ENCODE measurements at places on chromosomes 5 and 9.
A peak's percentile ranks its signal among the peaks of the same experiment; 100 is the strongest.

DNA sequence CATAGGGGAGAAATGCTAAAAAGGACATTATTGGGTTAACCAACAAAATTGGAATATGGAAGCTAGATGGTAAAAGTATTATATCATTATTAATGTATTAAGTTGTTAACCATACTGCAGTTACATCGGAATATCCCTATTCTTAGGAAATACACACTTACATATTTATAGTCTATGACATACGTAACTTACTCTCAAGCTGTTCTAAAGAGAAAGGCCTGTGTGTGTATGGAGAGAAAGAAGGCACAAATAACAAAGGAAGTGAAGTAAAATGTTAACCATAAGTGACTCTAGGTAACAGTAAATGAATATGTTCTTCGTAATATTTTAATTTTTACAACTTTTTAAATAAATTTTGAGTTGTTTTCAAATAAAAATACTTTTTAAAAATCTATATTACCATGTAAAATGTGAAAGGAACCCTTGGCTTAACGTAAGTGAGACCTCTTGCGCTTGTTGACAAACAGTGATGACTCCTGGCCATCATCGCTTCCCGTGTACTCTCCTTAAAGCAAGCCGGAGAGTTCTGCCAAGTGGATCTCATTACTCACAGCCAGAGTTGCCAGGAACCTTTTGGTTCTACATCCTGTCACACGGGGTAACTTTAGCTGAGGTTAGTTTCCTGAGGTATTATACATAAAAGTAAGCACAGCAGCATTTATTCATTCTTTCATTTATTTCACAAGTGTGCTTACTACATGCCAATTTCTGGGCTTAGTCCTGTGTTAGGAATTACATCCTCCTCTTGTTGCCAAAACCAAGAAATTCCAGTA, 165.4 kb downstream of the EPB41L4A start:
- no peak for DNase-seq

DNA sequence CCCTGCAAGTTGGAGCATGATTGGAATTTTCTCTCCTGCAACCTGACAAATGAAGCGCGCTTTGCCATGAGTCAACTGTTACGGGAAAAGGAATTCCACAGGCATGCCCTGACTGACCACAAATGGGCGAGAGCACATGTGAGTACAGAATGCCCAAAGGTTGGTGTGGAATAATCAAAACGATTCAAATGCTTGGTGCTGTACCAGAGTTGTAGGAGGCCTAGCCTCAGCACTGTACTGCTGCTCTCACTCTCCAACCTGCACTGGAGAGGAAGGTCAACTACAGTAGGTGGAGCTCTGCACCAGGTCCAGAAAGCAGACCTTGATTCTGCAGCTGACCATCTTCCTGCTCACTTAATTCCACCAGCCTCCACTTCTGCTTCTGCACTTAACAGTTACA, 406.9 kb upstream of the ACTBL2 start:
- DNase-seq: no peak

DNA sequence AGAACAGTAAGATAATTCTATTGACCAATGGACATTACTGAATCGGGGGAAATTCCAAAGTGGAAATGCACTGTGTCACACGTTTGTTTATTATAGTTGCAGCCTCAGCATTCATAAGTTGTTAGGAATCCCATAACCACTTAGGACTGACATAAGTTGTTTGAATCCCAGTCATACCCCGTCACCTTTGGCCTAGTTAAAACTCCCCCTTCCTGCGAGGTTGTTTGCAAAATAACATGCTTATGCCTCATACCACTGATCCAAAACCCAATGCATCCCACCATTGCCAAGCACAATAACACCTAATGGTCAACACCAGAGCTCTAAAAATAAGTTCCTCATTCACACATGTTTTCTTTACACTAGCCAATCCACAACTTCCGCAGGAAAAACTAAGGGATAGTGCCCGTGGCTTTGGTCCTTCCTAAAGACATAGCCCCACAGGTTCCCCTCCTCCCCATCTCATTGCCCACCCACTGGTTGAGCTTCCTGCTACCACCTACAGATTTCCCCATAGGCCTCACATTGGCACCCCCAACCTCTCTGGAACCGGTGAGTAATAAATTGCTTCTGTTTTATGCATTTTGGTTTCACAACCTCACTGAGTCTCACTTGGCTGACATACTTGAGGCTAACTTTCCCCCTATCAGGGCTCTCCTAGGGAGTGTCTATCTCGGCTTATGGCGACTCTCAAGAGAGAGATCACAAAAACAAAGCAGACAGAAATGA, 42.3 kb upstream of the MUSK start:
- DNase-seq: no peak

DNA sequence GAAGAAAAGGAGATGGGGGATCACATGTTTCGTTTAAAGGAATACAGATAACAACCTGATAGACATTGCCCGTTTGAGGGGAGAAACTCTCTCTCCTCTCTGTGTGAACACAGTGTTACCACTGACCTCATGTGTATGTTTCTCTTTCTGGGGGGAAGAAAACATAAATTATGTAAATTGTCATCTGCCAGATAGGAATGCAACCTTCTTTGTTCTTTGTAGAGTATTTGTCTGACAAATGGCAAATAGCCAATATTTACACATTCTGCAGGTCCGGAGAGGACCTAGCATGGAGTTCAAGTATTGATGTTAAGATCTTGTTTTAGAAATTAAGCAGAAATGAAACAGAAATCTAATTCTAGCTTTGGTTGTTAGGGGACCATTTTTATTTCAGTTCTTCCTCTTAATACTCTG, 276.3 kb downstream of the SAXO1 start:
- DNase-seq: no peak

DNA sequence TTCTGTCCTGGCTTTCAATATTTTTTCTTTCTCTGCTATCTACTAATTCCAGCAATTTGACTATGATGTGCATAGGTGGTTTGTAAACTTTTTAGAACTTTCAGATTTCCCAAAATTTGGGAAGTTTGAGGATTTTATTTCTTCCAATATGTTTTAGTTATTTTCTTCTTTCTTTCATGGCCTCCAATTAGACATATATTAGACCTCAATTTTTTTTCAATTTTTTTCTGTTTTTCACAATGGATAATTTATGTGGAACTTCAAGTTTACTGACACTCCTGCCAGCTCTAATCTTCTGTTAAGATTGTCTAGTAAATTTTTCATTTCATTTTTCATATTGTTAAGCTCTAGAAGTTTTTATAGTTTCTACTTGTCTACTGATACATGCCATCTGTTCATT, 163.3 kb downstream of the SAXO1 start:
- no peak for DNase-seq

DNA sequence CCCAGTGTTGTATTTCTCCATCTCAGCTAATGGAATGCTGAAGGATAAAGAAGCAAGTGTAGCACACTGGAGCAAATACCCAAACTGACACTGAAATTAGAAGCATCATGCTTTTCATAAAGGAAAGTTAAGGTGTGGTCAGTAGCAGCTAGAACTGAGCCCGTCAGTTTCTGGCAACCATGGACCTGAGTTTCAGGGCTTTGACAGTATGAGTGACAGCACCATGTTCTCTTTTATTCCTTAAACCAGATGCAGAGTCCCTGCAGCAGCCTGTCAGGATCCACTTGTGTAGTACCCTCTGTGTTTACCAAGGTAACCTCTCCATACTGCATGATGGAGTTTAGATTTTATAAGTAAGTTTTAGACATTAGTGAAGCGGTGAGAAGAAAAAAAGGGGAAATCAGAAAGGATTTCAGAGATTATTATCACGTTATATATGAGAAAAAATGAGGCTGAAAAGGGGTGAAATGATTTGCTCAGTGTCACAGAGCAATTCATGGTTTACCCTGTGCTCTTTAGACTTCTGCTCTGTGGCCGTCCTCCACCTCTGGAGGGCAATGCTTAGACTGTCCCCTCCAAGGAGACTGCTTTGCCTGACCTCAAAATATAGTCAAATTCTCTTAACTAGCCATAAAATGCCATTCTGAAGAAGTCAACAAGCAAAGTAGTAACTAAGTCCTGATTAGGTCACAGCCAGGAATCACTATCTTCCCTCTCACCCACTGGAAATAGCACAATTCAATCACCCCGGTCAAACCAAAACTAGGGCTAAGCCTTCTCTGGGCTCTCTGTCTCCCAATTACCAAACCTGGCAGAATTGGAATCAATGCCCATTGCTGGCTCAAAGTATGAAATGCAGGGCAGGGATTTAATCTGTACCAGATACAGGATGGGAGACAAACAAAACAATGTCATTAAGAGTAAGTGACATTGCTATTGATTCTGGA, 10.5 kb upstream of the MYOT start:
- DNase-seq: no peak

- no peak for DNase-seq
Measured at GRCh38 chr9:12935714-12936113, 160.9 kb downstream of the LURAP1L start.

- no peak for DNase-seq
Measured at GRCh38 chr9:7161469-7161868, 403.7 kb downstream of the KDM4C start.

DNA sequence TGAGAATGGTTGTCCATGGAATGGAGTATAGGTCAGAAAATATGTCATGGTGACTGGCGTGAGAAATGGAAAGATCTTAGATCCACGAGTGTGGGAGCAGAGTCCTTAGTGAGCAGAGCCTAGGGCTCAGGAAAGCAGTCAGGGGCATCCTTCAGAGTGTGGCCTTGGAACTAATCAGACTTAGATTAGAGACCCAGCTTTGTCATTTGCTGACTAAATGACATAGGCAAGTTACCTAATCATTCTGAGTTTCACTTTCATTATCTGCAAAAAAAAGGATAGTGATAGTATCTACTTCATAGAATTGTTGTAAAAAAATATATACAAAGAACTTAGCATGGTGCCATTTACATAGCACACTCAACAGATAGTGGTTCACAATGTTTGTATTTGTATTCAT, 24.3 kb upstream of the SLIT3 start:
- DNase-seq: no peak

DNA sequence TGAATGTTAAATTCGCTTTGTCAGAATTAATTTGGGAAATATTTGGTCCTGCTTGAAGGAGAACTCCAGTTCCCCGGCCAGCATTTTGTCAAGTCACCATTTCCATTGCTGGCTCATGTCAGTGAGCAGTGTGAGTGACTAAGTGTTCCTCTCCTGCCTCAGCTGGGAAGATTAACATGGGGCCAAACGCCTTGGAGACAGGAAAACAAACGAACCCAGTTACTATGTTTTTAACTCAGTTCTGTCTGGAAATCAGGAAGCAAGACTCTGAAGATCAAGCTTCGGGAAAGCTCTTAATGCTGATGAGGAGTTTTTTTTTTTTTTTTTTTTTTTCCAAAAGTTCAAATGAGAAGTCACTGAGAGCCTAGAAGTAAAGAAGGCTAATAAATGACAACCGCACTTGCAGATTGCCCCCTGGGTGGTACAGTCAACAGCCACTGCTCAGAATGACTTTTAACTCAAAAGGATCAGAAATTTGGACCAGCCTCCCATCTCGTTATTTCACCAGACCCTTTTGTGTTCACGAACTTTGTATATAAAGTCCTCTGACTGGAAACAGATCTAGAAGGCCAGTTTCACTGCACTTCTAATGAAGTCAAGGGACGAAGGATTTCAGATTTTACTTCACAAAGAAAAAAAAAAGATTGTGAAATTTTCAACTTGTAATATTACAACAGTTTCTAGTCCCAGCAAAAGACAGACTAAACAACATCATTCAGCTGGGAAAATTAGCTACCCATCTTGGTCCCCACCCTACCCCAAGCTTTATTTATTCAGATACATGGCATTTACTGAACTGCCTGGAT, 121.3 kb downstream of the LHFPL2 start:
- no peak for DNase-seq

GRCh38 chr5:78747705-78748359, 99.3 kb upstream of the LHFPL2 start:
- DNase-seq: no peak

GRCh38 chr9:126927419-126927818, 12.8 kb downstream of the RALGPS1 start:
- peak; percentile 59 for DNase-seq

DNA sequence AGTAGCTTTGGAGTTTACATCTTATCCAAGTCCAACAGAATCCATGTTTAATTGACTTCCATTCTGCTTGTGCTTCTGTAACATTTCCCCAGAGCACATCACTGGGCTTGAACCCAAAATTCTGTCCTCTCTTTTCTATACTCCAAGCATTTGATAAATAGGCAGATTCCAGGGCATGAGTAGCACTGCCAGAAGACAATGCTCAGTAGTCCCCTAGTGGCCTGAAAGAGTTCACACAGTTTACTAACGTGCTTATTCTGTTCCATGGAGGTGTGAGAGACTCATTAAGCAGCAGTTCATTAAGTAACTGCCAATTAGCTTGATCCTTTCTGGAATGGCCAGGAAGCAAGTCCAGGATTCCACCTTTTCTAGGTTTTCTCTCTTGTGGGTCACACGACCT, 9.4 kb upstream of the GABRA6 start:
- no peak for DNase-seq

DNA sequence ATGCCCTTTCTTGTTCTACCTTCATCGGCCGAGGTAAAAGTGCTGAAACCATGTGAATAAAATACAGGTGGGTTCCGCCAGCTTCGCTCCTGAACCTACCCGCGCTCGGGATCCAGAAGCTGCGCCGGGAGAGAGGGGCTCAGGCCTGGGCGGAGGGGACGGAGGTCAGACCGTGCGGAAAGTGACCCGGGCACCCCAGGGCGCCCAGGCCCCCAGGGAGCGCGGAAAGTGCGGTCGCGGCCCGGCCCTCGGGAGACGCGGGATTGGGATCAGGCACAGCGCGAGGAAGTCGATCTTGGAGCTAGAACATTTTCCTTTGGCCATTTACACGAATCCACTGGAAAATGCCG, 329 bp downstream of the SYK start:
- DNase-seq: no peak

DNA sequence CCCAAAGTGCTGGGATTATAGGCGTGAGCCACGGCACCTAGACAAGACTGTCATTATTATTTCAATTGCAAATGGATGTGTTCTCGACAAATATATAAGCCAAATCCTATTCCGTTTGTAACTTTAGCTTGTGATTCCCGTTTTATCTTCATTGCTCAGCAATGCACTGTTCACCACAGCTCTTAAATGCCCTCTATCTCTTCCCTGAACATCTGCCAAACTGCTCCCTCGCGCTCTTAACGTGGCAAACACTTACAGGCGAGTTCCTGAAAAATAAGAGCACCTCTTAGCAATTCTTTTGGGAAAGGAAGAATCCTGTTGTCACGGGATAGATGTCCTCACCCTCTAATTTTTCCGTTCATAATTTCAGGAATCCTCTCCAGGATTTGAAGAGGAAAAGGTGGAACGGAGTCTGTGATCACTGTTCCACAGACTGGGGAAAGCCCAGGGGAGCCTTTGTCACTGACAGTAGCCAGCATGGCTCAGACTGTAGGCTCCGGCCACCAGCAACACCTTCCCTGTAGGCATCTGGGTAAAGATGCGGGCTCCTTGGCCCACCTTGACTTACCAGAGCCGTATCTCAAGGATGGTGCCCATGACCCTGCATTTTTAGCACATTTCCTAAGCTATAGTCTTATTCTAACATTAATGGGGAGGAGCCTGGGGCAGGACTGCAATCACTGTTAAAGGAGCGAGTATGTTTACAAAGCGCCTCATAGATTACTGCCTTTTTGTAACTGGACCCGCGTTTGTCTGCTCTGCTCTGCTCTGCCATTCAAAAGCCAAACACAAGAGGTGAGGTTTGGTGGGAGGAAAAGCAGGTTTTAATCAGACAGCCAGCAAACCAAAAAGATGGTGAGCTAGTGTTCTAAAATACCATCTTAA, 20.2 kb upstream of the GNPDA1 start:
- DNase-seq: no peak

GRCh38 chr9:16672501-16672900, 198.0 kb downstream of the BNC2 start:
- DNase-seq: no peak

GRCh38 chr9:36166168-36166927, 2.8 kb upstream of the CCIN start:
- DNase-seq: peak; percentile 16

All from NCI-H2171 (cell line).